ENCODE measurements at places on chromosomes 2 and 18. TPM values are rescaled to one million over a fixed set of nuclear protein-coding genes. Genes with fewer than 3 reads are reported as not detected.

ARHGEF33 gene
- 0.52 TPM for total RNA-seq

RNF103 gene
- total RNA-seq = 31.3 TPM

FIGN gene
- total RNA-seq = 1.0 TPM

CYP27C1 gene
- 2.4 TPM for total RNA-seq

SERPINB4 gene
- total RNA-seq = 0.54 TPM

KANSL3 gene
- 35.8 TPM for total RNA-seq

COL5A2 gene
- 29.5 TPM for total RNA-seq

G6PC2 gene
- not detected for total RNA-seq

DYNAP gene
- not detected for total RNA-seq

ICA1L gene
- total RNA-seq = 0.95 TPM

HOXD11 gene
- not detected for total RNA-seq

All from lower leg skin (tissue), 4 donors.